ENCODE measurements at places on chromosomes 2 and 18.

GRCh38 chr2:128491692-128492244 lies 173.1 kb upstream of the HS6ST1 start:
- no peak for DNase-seq

DNA sequence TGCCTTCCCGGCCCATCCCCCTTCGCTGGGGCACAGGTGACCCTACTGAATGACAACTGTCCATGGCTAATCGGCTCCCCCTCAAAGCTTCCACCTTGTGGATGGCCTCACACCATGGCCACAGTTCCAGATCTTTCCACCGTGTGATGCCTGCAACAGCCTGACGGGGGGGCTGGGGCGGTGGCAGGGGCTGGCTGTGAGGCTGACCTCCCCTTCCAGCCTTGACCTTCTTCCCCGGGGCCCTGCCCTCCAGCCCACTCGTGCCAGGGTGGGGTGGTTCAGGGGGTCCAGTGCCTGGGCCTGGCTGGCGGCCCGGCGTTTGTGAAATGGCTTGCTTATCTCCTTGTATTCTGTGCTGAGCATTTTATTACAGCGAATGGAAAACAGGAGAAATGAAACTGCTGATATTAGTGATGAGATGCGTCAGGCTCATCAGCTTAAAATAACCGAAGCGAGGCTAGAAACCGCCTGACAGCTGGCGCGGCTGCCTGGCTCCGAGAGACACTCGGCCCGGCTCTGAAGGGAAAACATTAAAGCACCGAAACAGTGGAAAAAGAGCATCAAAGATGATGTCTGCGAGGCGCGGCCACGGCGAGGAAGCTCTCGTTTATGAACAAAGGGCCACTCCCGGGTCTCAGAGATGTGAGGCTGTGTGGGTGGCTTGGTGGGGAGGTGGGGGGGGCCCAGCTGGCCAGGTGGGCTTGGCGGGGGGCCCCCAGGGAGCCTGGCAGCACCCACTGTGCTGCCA lies 916 bp upstream of the PDCD1 start:
- no peak for DNase-seq

GRCh38 chr18:340044-340443 lies 72.2 kb upstream of the THOC1 start:
- DNase-seq: no peak

DNA sequence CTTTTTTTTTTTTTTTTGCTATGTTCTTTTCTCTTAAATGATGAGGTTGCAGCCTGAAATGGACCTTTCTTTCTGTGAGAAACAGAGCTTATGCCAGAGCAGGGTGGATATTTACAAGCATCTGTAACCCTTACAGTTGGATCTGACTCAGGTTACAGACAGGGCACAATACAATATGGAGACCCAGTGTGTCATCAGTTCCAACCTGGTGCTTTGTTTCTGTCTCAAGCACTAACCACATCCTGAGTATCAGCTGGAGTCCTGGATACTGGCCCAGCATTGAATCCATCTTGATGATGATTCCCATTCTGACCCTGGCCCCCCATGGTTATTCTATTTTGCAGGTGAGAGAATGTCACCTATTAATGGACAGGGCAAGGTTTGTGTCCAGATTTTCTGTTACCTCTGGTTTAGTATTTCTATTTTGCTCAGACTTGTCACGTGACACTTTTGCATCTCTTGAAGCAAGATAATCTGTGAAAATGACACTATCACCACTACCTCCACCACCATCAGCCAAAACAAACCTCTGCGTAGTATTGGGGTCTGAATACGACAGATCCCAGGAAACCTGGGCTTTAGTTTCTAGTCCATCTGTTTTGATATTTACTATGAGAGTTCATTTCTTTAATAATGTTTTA lies 174.0 kb downstream of the CCDC85A start:
- no peak for DNase-seq

DNA sequence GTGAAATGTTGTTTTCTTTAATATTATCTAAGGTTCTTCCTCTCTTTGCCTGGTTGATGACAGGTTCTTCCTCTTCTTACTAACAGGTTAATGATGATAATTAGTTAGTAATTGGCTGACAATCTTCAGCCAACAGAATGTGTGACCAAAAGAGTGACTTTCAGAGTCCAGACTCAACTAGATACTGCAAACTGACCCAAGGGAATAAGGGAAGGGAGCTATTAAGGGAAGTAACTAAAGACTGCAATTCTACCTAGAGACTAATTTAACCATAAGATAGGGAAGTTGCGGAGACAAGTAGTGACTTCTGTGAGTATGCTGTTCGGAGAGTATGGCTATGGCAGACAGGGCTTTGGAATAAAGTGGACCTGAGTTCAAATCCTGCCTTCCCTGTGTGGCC lies 127.3 kb upstream of the TACR1 start:
- DNase-seq: no peak

- DNase-seq: no peak
Measured at GRCh38 chr2:118859157-118859770, 11.8 kb upstream of the EN1 start.

GRCh38 chr18:31740180-31740579 lies 20.5 kb downstream of the SLC25A52 start:
- no peak for DNase-seq

DNA sequence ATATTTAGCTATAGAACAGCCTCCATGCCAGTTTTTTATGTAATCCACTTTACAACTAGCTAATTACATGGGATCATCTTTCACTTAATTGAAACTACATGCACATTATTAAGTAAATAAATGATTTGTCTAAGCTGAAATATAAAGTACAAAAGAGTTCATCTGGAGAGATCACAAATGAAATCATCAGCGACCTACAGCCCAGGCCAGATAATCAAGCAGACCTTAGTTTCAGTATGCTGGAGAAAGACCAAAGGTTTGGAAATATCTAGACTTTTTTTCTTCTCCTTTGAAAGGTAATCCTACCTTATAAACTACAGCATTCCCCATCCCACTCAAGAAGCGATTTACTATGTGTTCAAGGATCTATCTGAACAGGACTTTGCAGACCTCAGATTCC lies 26.5 kb downstream of the FIGN start:
- no peak for DNase-seq

DNA sequence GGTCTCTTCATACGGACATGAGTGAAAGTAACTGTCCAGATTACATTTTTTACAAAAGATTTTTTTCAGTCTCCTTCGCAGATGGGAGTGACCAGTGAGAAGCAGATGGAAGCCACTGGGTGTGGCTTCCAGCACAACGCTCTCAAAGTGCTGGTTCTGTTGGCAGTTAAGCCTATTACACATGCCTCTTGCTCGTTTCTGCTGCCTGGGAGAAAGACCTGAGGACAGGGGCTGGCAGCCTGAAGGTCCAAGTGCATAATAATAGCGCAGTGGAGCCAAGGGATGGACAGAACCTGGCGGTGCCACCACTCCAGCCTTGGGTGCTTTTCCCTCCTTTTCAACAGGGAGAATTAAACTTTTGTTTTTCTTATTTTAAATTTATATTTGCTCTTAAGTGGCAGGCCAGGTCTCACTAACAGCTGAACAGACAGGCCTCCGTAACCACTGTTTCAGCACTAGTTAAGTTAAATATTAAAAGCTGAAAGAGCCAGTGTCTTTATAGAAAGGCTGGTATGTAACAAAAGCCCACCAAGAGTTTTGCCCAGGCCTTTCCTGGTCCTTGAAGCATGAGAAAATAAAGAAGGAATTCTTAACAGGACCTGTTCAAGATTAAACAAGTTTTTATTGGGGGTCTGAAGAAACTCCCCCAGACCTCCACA lies 1.2 kb upstream of the SKA1 start:
- DNase-seq: no peak

DNA sequence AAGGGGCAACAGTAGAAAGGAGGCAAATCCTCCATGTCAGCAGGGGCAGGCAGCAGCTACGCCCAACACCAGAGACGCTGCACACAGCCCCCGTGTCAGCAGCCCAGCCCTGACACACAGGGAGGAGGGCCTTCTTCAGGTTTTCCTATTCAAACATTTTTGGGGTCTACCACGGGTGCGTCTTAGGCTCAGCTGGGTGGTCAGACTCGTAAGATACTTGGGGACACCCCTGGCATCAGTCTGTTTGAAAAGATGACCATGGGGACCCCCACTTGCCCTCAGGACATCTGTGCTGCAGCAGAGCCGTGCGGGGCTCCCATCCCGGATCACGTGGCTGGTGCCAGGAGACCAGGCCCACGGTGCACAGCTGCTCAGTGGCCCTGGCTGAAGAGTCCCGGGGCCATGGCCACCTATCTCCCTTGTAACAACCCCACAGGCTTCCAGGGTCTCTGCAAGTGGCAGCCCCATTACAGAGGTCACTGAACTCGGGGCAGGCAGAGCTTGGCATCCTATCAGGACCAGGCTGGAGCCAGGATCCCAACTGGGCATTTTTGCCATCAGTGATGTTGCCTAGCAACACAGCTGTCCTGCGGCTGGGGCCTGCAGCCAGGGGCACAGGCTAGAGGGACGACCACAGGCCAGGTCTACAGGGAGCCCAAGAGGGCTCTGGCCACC lies 82.5 kb downstream of the EDAR start:
- DNase-seq: no peak

DNA sequence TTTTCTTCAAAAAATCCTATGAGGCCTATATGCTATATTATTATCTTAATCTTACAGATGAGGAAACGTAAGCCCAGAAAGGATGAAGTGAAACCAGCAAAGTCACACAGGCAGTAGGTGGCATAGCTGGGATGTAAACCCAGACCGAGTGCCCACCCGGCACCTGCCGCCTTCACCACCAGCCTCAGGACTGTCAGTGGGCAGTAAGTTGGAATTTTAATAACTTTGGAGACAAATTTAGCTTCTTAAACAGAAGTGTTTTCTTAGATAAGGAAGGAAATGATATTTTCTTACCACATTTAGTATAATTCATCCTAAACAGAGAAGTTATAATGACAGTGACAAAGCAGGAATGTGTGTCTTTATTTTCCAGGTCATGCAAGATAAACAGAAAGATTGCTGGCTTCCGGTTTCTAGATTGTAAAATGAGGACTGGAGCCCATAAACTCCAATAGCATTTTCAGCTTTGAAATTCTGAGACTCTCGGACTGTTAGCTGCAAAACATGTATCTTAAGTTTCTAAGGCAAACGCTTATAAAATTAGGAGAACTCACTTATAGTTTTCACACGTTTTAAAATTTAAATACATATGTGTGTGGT lies 59.3 kb downstream of the CD8B2 start:
- DNase-seq: no peak

- no peak for DNase-seq
Measured at GRCh38 chr2:26290001-26290400, 45.3 kb downstream of the HADHB start.

DNA sequence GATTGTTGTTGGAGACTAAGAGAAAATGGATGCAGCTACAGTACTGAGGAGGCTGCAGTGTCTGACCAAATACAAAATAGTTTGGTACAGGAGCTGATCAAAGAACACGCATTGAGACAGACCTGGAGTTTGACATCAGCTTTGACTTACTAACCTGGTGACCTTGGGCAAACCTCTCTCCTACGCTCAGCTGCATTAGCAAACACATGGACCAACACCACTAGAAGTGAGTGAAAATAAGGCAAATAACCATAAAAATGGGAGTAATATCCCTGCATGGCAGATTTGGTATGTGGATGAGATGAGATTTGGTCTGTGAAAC lies 126.5 kb downstream of the LPIN1 start:
- DNase-seq: no peak

GRCh38 chr2:29056452-29056851 lies 17.9 kb downstream of the PCARE start:
- no peak for DNase-seq

- DNase-seq: no peak
Measured at GRCh38 chr2:221494556-221494955, 77.5 kb downstream of the EPHA4 start.
